ENCODE measurements at places on chromosomes 11 and 22.

DNA sequence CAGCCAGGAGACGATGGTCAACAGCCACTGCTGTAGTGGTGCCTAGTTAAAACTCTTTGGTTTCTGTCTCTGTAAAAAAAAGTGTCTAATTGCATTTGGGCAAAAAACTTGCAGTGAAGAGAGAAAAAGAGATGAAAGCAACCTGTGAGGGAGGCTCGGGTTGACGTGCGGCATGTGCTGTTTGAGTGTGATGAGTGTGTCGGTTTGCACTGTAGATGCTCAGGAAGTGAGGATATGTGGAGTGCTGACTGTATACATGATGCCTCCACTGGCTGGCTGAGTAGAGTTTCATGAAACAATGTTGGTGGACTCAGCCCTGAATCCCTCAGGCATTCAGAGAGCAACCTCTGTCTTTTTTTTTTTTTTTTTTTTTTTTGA lies 4.3 kb upstream of the DGCR6L start:
- DNase-seq: no peak

DNA sequence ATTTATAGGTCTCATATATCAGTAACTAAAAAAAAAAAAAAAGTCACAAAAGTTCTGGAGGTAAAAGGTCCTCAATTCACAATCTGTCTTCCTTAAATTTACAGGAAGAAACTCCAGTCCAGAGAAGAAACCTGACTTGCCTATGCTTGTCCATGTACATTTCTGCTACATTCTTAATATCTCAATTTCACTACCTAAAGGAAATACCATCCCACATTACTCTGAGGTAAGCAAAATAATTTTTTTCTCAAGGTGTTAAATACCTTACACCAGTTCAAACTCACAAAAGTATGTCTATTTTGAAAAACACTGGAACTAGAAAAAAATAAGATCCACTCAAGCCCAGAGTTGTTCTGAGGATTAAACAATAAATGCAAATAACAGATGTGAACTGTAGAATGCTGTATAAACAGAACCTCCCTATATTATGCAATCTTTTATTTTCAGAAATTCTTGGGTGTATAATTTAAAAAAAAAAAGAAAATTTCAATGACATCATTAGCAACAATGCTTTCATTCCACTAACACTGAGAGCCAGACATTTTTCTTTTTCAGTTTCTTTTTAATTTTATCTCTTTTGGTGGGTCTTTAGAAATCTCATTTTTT lies 49.9 kb upstream of the GDPD4 start:
- DNase-seq: no peak

- DNase-seq: no peak
Measured at GRCh38 chr11:19444231-19444630, 203.5 kb upstream of the E2F8 start.

- no peak for DNase-seq
Measured at GRCh38 chr11:95576146-95576845, 213.3 kb downstream of the FAM76B start.

- peak; percentile 70 for DNase-seq
Measured at GRCh38 chr11:119115484-119116234, 5.7 kb upstream of the HINFP start.

DNA sequence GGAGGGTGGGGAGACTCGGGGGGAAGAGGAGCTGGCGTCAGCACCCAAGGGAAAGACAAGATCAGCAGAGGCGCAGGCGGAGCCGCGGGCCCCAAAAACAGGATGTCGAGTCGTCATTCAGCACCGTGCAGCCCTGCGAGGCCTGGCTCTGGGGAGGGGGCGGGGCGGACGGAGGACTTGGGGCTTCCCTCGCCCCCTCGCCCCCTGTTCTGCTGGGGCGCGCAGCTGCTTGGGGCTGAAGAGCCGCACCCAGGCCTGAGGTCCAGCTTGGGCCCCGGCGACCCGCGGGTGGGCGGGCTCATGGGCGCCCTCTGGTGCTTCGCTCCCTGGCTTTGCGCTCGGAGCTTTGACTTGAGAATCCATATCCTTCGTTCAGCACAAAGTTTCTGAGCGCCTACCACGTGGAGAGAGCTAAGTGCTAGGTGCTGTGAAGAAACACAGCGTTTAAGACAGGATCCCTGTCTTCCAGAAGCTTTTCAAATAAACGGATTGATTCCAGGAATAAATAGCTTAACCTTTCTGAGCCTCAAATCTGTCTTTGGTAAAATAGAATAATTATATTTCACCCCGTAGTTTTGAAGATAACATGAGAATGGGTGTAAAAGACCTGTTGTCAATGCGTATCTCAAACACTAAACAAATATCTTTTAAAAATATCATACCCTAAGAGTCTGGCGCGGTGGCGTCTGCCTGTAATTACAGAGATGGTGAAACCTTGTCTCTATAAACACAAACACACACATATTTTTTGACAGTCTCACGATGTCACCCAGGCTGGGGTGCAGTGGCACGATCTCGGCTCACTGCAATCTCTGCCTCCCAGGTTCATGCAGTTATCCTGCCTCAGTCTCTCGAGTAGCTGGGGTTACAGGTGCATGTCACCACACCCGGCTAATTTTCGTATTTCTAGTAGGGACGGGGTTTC lies 929 bp upstream of the RHOG start:
- peak; percentile 96 for DNase-seq

DNA sequence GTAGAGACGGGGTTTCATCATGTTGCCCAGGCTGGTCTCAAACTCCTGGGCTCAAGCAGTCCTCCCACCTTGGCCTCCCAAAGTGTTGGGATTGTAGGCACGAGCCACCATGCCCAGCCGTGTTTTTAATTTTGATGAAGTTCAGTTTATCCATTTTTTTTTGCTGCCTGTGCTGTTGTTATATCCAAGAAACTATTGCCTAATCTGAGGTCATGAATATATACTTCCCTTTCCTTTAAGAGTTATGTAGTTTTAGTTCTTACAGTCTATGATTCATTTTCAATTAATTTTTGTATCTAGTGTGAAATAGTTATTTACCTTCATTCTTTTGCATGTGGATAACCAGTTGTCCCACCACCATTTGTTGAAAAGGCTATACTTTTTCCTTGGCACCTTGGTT lies 50.3 kb upstream of the SORL1-AS1 start:
- DNase-seq: peak; percentile 40

DNA sequence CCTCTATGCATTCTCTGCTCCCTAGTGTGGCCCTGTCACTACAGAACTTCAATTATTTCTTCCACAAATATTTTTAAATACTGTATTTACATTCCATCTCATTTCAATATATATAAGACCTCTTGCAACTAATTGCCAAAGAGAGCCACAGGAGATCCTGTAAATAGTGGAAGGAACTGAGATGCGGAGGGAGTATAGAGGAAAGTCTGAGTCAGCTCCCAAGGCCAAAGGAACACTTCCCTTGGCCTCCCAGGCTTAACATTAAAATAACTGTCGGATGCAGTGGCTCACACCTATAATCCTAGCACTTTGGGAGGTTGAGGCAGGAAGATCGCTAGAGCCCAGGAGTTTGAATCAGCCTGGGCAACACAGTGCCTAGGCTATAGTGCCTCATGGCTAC lies 31.2 kb downstream of the RBFOX2 start:
- DNase-seq: no peak
